GM23338 (cell line): ENCODE measurements at places on chromosomes 12 and 14. TPM values are rescaled to one million over a fixed set of nuclear protein-coding genes. Genes with fewer than 3 reads are reported as not detected.

GRCh38 chr14:34119107-34119858 lies 168.4 kb upstream of the EGLN3 start:
- H3K27ac ChIP-seq: no peak overlapping the region
- H3K36me3 ChIP-seq: no peaks in the 10 kb centered on the region
- no peaks in the 10 kb centered on the region for H3K4me1 ChIP-seq
- DNase-seq: no peak
- no peak overlapping the region for H3K4me3 ChIP-seq
- no peaks in the 10 kb centered on the region for H3K27me3 ChIP-seq

GLTP gene
- total RNA-seq: 24.4 and 30.2 TPM in 2 replicates

FLVCR2 gene
- 3.1 and 3.3 TPM in 2 replicates for total RNA-seq

DNA sequence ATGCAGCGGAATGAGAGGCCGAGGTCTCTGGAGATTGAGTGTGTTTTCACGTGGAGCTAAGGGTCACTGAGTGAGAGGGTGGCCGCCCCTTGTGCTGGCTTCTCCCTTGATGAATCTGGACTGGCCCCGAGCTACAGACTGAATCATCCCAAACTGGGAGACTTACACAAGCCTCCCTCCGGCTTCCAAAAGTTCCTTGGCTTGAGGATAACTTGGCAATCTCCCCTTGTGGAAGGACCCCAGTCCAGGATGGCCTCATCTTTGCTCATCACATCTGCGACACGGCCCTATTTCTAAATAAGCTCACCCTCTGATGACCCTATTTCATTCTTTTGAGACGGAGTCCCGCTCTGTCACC lies 41.5 kb upstream of the FBRSL1 start:
- H3K4me3 ChIP-seq: no peak overlapping the region
- H3K27ac ChIP-seq: no peak overlapping the region
- peaks cover 68% of the 10 kb centered on the region for H3K27me3 ChIP-seq
- DNase-seq: no peak
- no peaks in the 10 kb centered on the region for H3K36me3 ChIP-seq

DNA sequence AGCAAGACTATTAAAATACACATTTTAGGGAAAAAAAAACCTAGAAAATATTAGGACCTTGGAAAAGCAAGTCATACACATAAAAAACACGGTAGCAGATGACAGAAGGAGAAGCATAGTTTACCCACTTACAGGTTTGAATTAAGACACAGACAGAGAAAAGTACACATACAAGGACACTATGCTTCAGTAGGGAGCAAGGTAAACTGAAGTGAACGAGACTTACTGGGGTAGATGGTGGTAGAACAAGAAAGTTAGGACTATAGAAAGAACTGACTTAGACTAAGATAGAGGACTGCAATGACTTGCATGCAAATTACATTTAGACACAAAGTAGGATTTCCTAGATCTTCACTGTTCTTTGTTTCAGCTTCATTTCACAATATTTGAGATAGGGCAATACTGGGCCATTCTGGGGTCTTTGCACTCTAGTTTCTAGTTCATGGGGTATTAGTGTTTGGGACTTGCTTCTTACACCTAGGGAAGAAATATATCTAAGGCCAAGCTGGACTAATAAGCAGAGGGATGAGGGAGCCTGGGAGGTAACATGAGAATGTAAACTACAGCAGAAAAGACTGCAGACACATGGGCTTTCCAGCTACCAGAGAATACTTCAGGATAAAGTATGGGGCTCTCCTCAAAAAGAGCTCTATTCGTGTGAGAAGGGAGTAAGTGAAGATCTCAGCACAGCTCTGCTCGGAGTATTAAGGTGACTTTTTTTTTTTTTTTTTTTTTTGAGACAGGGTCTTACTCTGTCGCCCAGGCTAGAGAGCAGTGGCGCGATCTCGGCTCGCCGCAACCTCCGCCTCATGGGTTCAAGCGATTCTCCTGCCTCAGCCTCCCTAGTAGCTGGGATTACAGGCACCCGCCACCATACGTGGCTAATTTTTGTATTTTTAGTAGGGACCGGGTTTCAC lies 27.7 kb upstream of the STAC3 start:
- H3K27me3 ChIP-seq: no peaks in the 10 kb centered on the region
- DNase-seq: no peak
- H3K4me1 ChIP-seq: 0 out of 2 replicates have a peak, but pooled peaks cover 9% of the 10 kb centered on the region
- no peak overlapping the region for H3K4me3 ChIP-seq
- H3K27ac ChIP-seq: no peak overlapping the region

- peak overlapping the region; percentile 72 for H3K4me3 ChIP-seq
- peak overlapping the region; percentile 85 for H3K27ac ChIP-seq
- no peaks in the 10 kb centered on the region for H3K27me3 ChIP-seq
- peaks cover 5% of the 10 kb centered on the region for H3K4me1 ChIP-seq
- H3K36me3 ChIP-seq: 0 out of 2 replicates have a peak, but pooled peaks cover 8% of the 10 kb centered on the region
Observed at GRCh38 chr12:123634142-123634561, 523 bp downstream of the GTF2H3 start.

DNA sequence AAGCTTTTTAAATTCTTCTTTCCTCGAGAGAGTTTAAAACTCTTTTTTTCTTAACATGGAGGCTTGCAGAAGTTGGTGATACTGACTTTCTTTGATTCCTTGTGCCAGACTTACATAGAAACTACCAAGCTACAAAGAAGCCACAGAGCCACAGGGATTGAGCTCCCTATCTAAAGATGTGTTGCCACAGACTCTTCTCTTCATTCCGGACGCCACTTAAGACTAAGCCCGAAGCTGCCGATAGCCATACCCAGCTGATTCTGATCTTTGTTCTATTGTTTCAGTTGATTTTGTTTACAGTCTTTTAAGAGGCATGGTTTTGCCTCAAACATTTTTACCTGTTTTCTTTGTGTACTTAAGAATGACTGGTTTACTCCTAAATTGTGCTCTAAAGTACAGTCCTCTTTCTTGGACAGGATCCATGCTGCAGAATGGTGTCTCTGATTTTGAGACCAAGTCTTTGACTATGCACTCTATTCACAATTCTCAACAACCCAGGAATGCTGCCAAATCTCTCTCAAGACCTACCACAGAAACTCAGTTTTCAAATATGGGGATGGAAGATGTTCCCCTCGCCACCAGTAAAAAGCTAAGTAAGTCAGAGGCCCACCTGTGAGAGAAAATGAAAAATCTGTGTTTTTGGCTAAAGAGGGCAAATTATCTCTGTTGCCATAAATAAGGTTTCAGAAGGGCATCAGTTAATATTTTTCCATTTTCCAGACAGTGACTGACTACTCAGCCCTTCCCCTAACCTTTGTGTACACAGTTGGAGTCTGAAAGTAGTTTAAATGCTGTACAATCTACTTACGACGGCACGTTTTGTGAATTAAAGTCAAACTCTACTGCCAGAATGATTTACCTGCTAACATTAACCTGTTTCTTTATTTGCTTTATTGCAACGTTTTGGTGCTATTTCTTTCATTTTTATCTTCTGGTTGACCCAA lies 42.1 kb upstream of the KCNH3 start:
- H3K4me1 ChIP-seq: no peaks in the 10 kb centered on the region
- H3K36me3 ChIP-seq: peaks cover 5% of the 10 kb centered on the region; the same call in 1 of the 2 replicates
- no peak for DNase-seq
- H3K27me3 ChIP-seq: no peaks in the 10 kb centered on the region

GRCh38 chr14:24135584-24135833 lies 485 bp upstream of the PSME1 start:
- H3K4me1 ChIP-seq: peaks cover 22% of the 10 kb centered on the region
- H3K27me3 ChIP-seq: no peaks in the 10 kb centered on the region
- DNase-seq: no peak
- H3K36me3 ChIP-seq: peaks cover 14% of the 10 kb centered on the region; the same call in 1 of the 2 replicates
- H3K27ac ChIP-seq: peak overlapping the region; percentile 84; the same call in 1 of the 2 replicates

GRCh38 chr12:64173456-64173855 lies 48.6 kb downstream of the KICS2 start:
- no peak overlapping the region for H3K27ac ChIP-seq
- DNase-seq: no peak
- H3K27me3 ChIP-seq: no peaks in the 10 kb centered on the region

- no peak overlapping the region for H3K4me3 ChIP-seq
- H3K27me3 ChIP-seq: no peaks in the 10 kb centered on the region
- H3K4me1 ChIP-seq: peaks cover 22% of the 10 kb centered on the region
- H3K36me3 ChIP-seq: peaks cover 8% of the 10 kb centered on the region; the same call in 1 of the 2 replicates
- no peak for DNase-seq
- H3K27ac ChIP-seq: no peak overlapping the region
Observed at GRCh38 chr12:124162151-124163110, 132.5 kb upstream of the RFLNA start.

DNA sequence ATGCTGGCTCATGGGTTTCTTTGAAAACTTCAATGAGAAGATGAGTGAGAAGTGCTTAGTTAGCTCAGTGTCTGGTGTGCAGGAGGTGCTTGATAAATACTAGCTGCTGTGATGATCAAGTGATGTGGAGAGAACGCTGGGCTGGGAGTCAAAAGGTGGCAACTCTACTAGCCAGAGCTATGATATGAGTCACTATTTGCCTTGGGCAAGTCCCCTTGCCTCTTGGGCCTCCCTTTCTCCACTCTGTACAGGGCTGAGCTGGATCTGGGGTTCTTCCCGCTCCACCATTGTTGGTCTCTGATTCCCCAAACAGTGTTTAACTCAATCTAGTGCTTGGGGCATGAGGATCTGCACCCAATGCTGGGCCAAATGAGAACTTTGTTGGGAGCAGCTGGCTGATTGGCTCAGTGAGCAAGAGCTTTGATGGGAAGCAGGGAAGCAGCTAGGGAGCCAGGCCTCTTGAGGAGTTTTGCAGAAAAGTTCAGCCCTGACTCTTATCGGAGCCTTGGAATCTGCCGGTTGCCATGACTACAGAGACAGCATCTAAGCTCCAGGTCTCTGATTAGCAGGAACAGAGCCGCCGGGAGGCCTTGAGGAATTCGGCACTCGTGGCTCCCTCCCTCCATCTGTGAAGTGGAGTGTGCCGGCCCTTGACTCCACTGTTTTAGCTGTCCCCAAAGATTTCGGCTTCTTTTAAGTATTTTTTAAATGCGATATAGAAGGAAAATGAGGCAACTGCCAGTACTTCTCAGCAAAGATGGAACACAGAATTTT lies 82.1 kb upstream of the HSPB8 start:
- no peak overlapping the region for H3K4me3 ChIP-seq
- H3K27ac ChIP-seq: no peak overlapping the region
- H3K36me3 ChIP-seq: no peaks in the 10 kb centered on the region
- H3K27me3 ChIP-seq: no peaks in the 10 kb centered on the region

DNA sequence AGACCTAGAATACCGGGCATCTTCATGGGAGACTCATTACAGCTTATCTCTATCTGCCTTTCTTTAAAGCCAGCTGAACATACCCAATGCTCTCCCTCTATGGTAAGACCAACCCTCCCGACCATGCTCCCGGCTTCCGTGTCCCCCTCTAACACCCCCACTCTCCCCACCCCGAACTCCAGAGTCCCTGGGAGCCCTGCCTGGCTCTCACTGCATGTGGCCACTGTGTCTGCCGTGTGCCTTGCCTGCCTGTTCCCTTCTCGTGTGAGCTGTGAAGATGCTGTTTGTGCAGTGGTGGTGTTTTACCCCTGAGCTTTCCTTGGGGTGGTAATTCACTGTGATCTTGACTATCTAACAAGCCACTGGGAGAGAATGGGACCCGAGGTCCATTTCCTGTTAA lies 146.4 kb upstream of the FKBP4 start:
- H3K27ac ChIP-seq: no peak overlapping the region
- H3K27me3 ChIP-seq: no peaks in the 10 kb centered on the region
- DNase-seq: no peak

- no peak overlapping the region for H3K4me3 ChIP-seq
- no peaks in the 10 kb centered on the region for H3K27me3 ChIP-seq
- H3K4me1 ChIP-seq: peaks cover 12% of the 10 kb centered on the region
- H3K36me3 ChIP-seq: no peaks in the 10 kb centered on the region
- peak; percentile 98 for DNase-seq
Observed at GRCh38 chr12:66107451-66107915, 23.1 kb downstream of the LLPH start.

SSPN gene
- total RNA-seq: 1.1 and 3.1 TPM in 2 replicates

ACYP1 gene
- total RNA-seq: 18.4 and 23.0 TPM in 2 replicates

DNA sequence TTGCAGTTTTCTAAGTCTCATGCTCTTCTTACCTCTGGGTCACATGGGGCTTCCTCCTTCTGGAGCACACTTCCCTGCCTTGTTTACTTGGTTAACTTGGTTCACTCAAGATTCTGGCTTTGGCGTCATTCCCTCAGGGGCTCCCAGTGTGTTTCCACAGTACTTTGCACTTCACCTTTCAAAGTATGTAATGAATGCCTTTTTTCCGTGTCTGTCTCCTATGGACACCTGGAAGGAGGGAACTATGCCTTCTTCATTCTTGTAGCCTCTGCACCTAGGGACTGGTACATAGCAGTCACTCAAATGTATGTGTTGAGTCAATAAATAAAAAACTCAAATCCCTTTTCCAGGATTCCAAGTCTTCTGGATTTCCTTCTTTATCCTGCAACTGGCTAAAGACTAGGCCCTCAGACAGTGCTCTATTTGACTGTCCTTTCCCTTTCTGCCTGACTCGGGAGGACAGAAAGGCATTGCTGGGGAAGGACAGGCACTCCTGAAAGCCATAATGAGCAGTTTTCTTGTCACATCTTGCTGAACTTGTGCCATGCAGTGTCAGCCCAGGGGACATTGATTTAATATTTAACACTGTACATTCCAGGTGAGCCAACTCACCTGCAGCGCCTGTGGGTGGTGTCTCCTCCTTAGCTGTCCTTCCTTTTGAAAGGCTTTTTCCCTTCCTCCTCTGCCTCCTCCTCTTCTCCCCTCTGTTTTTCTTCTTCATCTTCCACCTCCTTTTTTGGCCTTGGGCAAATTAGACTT lies 12.8 kb downstream of the MYRFL start:
- H3K36me3 ChIP-seq: no peaks in the 10 kb centered on the region
- H3K27me3 ChIP-seq: no peaks in the 10 kb centered on the region
- no peak overlapping the region for H3K27ac ChIP-seq
- H3K4me1 ChIP-seq: no peaks in the 10 kb centered on the region
- DNase-seq: no peak

GNB3 gene
- total RNA-seq: 3.3 and 8.2 TPM in 2 replicates

- no peaks in the 10 kb centered on the region for H3K27me3 ChIP-seq
- no peak for DNase-seq
- peaks cover 5% of the 10 kb centered on the region; the same call in 1 of the 2 replicates for H3K4me1 ChIP-seq
- no peak overlapping the region for H3K27ac ChIP-seq
- H3K36me3 ChIP-seq: no peaks in the 10 kb centered on the region
- no peak overlapping the region for H3K4me3 ChIP-seq
Observed at GRCh38 chr14:69324341-69324931, 64.5 kb downstream of the GALNT16 start.

- H3K4me1 ChIP-seq: peaks cover 24% of the 10 kb centered on the region
- no peaks in the 10 kb centered on the region for H3K36me3 ChIP-seq
- no peak for DNase-seq
- H3K4me3 ChIP-seq: no peak overlapping the region
Observed at GRCh38 chr12:51428256-51428655, 3.6 kb downstream of the SLC4A8 start.

DNA sequence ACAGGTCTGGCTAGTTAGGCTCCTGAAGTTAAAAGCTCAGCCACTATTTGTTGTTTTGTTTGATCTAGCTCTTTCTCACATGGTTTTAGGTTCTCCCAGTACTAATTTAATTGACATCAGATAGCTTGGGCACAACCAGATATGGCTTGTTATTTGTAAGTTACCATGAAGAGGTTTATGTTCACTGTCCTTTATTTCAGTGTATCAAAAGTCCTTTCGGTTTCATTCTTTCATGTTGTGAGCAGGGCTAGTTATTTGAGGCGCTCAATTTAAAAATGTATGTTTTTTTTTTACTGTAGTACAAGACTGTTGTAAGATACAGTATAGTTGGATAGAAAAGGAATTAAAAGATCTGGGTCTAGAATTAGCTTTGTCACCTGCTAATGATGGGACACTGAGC lies 7.0 kb downstream of the GPX2 start:
- H3K4me1 ChIP-seq: no peaks in the 10 kb centered on the region
- no peak overlapping the region for H3K27ac ChIP-seq
- H3K4me3 ChIP-seq: no peak overlapping the region
- no peaks in the 10 kb centered on the region for H3K27me3 ChIP-seq
- peaks cover 19% of the 10 kb centered on the region for H3K36me3 ChIP-seq
- DNase-seq: no peak

- no peaks in the 10 kb centered on the region for H3K27me3 ChIP-seq
- peak overlapping the region; percentile 98 for H3K27ac ChIP-seq
- DNase-seq: peak; percentile 58
- H3K4me3 ChIP-seq: peak overlapping the region; percentile 77
Observed at GRCh38 chr14:35122696-35123387, 490 bp downstream of the PRORP start.

NPFF gene
- 0.69 TPM in 1 of 2 replicates, not detected in the other for total RNA-seq
